Activated CD4-positive, alpha-beta T cell treated with anti-CD3 and anti-CD28 coated beads, Interleukin-2, amount 50 U/mL, for 24 hours (primary cell): ENCODE measurements at places on chromosomes 4 and X.

GRCh38 chr4:53515076-53515475 is 76.2 kb downstream of the LNX1 start:
- DNase-seq, result no peak

DNA sequence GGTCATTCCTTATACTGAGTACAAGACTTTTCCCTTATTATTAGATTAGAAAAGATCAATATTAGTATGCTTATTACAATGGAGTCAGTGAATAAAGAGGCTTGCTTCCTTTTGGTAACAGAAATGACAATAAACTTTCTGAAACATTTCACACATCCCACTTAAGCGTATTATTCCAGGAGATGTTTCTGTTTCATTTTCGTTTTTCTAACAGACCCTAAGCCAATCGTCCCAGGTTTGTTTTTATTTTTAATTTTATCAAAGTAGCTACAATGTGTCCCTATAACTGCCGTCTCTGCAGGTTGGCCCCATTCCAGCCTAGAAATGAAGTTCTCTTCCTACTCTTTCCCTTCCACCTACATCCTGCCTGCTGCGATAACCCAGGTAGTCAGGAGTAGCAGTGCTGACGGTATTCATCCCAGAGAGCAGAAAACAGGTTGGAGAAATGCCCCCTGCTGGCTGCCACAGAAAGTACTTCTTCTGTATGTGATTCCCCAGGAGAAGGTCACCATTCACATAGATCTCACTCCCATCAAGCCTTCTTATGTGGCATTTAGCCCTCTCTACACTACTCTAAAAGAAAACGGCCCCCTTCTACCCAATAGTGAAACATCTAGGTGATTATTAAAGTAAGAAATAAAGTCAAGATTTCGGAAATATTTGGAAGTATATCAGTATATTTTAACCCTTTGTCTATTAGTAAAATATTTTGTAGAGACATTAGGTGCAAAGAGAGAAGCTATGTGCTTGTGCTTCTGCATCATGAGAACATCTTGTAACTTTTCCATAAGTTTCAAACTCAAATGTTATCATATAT is 40.4 kb downstream of the ENPEP start:
- DNase-seq, result peak; percentile 64

DNA sequence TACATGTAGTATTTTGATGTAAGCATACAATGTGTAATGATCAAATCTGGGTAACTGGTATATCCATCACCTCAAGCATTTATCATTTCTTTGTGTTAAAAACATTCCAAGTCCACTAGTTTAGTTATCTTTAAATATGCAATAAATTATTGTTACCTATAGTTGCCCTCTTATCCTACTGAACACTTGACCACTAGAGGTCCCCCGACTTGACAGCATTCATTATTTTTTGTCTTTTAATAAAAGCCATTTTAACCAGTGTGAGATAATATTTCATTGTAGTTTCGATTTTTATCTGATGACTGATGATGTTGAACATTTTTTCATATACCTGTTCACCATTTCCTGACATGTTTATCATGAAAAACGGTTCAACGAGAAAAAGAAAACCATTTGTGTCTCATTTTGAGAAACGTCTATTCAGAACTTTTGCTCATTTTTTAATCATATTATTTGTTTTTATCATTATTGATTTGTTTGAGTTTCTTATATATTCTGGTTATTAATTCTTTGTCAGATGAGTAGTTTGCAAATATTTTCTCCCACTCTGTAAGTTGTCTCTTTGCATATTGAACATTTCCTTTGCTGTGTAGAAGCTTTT is 199.0 kb upstream of the CXXC4 start:
- no peak for DNase-seq

GRCh38 chr4:85774000-85774399 is 299.1 kb downstream of the ARHGAP24 start:
- no peak for DNase-seq

DNA sequence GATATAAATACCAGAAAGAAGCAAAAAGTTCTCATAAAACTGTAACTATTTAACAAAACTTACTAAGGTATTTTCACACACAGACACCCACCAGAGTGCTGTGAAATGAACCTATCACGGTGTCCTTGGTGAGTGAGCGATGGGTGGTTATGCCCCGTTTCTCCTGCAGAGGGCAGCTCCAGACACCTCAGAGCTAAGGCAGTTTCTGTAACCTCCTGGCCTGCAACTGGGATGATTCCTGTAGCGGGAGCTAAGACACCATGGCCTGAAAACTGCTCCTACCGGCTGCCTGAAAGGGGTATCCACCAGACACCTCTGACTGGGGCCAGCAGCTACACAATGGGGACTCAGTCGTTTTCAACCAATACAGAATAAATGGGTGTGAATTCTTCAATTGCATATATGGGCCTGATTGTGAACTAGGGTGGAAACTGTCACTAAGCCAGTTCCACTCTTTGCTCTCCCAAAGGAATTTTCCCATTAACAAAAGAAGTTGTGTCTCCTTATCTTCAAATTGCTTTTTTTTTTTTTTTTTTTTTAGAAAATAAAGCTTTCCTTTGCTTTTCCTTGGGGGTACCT is 2375.8 kb upstream of the TENM3 start:
- no peak for DNase-seq

GRCh38 chrX:14873676-14874049 is 442 bp downstream of the MOSPD2 start:
- no peak for DNase-seq

- no peak for DNase-seq
These were observed 36.5 kb downstream of the DCTD start for GRCh38 chr4:182880387-182881356.

- no peak for DNase-seq
These were observed 1141.8 kb upstream of the PCDH7 start for GRCh38 chr4:29578329-29578728.

- peak; percentile 8 for DNase-seq
These were observed 109.3 kb upstream of the DGKK start for GRCh38 chrX:50579955-50580354.

- DNase-seq, result no peak
These were observed 79.9 kb downstream of the SLC7A11 start for GRCh38 chr4:138162259-138162658.

DNA sequence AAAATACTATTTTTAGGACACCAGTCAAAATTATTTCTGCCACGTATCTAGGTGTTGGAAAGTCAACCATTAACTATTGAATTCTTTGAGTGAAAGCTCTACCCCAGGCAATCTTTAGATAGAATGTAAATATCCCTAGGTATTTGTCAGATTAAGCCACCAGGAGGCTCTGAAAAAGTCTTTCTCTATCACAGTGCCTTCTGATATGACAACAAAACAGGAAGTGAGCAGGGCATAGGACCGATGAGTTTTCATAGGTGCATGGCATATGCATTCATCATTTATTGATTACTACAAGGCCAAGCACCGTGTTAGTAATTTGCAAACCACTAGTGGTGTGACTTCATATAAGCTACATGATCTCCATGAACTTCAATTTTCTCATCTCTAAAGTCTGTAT is 333.6 kb upstream of the F9 start:
- DNase-seq, result no peak

DNA sequence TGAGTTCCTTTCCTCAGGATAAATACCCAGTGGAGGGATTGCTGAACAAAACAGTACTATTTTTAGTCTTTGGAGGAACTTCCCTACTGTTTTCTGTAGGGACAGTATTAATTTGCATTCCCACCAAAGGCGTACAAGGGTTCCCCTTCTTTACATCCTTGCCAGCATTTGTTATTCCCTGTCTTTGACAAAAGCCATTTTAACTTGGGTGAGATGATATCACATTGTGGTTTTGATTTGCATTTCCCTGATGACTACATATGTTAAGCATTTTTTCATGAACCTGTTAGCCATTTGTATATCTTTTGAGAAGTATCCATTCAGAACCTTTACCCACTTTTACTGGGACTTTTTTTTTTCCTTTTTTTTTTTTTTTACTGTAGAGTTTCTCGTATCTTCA is 126.2 kb upstream of the ANXA10 start:
- DNase-seq, result no peak

GRCh38 chr4:87965501-87965975 is 10.0 kb upstream of the SPP1 start:
- no peak for DNase-seq

- DNase-seq, result no peak
These were observed 128.0 kb upstream of the NKX1-1 start for GRCh38 chr4:1534095-1534872.

- DNase-seq, result no peak
These were observed 504 bp downstream of the PRRG3 start for GRCh38 chrX:151695583-151696340.

GRCh38 chrX:68807818-68808217 is 21.0 kb upstream of the EFNB1 start:
- no peak for DNase-seq

DNA sequence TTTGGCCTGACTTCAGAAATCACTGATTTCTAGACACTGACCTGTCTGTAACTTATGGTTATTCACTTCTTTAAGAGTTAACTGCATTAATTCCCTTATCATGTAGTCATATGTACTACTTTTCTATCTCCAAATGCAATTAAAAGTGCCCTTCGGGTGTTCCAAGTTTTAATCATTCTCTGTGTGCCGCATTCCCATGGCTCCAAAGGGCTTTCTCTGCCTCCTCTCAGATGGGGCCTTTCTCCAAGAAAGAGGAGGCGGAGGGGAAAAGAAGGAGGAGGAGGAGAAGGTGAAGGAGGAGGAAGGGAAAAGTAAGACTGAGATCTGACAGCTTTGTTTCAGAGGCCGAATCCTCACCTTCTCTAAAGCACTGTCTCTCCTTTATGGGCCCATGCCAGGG is 325.8 kb downstream of the LDB2 start:
- no peak for DNase-seq

- no peak for DNase-seq
These were observed 30.4 kb downstream of the FAM13A start for GRCh38 chr4:89026542-89026941.

DNA sequence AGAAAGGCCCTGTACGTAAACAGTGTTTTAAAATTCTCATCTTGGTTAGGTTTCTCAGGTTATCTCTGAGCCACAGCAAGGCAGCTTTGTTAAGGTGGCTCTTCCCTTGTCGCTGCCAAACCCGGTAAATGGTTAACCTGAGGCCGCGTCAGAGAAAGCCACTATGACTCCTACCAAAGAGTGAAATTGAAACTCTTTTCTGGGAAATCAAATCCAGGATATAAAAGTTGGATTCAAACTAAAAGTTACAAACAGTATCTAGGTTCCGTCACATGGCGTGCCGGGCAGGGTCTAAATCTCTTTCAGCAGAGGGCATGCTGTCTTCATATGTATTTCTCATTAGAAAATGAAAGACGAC is 433 bp downstream of the MMAA start:
- no peak for DNase-seq

GRCh38 chr4:71368906-71369305 is 30.1 kb downstream of the SLC4A4 start:
- DNase-seq, result no peak

GRCh38 chrX:2500091-2500802 is 529 bp downstream of the DHRSX start:
- peak; percentile 12 for DNase-seq

DNA sequence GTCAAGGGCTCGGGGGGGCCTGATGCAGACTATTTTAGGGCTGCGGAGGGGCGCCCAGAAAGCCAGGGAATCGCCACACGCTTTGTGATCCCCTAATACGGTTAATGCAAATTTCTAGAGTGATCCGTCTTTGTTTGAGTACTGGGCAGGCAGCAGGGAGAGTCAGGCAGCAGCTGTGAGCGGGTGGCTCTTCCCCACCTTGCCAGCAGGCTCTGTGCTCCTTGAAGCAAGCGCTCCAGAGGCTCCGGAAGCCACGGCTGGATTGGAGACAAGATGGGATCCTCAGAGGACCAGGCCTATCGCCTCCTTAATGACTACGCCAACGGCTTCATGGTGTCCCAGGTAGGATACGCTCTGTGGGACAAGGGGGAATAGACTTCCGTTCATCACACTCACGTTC is at the start of gene ASMT:
TSS of gene ASMT (plus strand) at position 133 of the 400 bp plus-strand sequence. CDS start at position 274, 141 bp downstream.
- DNase-seq, result no peak

DNA sequence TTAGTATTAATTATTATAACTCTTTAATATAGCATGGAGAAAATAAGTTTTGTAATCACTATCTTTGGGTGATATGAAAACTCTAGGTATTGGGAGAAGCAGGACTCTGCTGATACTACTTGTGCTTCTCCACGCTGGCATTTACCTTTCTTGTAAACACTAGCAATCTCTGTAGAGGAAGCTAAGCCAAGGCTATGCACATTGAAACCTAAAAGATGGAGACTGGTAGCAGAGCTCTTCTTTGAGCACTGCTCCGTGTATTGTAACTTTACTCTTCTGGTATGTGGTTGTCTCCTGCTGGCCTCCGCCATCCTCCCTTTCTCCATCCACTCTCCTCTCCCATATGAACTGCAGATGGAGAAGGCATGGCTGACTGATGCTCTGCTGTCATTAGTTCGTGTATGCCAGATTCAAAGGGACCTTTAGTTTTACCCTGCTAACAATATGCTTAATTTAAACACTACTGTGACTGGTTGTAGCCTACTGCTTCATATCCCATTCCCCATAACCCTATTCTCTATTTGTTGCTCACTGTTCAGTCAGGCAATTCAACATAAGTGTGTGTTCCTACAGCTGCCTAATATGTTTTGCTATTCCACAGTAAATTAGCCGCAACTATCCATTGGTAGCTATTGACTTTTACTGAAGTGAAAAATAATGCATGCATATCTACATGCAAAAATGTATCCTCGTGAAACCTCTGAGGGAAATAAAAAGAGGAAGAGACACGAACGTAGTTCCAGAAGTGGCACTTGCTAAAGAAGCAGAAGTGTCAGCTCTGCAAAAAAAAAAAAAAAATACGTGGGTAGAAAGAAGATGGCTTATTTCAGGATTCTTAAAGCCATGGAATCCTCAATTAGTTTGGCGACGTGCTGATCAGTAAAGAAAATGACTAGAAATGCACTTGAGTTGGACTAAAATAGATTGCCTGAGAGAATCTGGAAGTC is 55.6 kb upstream of the CCSER1 start:
- no peak for DNase-seq

DNA sequence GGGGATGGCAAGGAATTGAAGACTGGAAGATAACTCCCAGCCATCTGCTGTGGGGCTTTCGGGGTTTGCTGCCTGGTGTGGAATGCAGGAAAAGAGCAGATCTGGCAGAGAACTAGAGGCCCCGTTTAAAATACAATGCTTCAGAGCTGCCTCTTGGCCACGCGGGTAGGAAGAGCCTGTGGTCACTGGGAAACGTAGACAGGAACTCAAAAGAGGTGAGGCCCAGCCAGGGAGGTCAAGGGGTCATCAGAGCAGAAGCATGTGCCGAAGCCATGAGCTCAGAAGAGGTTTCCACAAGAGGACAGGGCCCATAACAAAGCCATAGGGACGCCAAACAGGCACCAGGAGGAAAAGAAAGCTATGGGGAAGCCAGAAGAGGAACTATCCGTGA is 14.5 kb upstream of the STS start:
- no peak for DNase-seq

DNA sequence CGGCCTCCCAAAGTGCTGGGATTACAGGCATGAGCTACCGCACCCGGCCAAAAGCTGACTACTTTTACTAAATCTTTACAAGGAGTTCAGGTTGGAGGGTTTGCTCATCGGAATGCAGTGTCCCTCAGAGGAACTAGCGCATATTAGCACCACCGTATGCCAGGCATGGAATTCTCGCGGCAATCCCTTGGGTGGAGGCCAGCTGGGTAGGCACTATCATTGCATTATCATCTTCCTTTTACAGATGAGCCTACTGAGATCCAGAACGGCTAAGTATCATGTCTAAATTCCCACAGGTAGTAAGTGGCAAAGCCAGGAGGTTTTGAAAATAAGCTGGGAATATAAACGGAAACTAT is 6.1 kb upstream of the CXorf66 start:
- DNase-seq, result no peak

- no peak for DNase-seq
These were observed 599.0 kb downstream of the RAB28 start for GRCh38 chr4:12884846-12885796.
